ENCODE measurements at places on chromosomes 5 and 9. TPM values are rescaled to one million over a fixed set of nuclear protein-coding genes. Genes with fewer than 3 reads are reported as not detected.

- DNase-seq: no peak
Measured at GRCh38 chr5:139820130-139820529, 24.5 kb downstream of the PSD2 start.

DNA sequence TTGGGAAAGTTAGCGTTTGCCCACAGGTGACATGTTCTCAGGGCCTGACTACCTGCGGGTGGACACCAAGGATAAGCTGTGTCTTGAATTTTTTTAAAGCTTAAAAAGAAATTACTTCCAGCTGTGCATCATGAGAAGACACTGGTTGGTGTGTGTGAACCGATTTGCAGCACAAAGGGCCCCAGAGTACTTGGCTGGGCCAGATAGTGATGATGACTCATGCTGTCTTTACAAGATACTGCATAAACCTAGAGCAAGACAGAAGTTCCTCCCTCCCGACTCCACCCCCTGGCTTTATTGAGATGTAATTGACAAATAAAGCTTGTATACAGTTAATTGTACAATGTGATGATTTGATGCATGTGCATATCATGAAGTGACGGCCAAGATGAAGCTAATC lies 212.8 kb downstream of the NXNL2 start:
- DNase-seq: no peak

GRCh38 chr5:168580227-168580508 lies 1.0 kb upstream of the PANK3 start:
- DNase-seq: no peak

- no peak for DNase-seq
Measured at GRCh38 chr5:110304176-110304575, 422.3 kb downstream of the TMEM232 start.

DNA sequence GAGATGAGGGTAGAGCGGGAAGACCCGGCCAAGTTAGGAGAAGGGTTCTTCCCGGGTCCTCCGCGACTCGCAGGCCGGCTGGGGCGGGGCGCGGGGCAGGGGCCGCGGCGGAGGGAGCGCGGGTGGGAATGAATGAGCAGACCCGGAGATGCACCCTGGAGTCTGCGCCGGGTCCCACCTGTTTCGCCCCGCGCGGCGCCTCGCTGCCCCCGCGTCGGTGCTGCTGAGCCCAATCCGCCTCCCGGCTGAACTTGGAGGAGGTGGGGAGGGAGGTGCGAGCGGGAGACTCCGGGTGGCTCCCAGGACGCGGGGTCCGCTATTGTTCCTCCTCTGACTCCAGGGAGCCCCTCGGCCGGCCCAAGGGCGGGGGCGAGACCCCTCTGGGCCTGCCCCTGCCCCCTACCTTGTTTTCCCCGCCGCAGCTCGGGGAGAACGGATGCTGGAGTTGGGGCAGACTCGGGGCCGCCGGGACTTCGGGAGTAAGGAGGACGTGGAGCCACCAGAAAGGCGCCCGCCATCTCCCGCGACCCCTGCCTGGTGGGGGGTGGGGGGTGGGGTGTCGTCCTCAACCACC lies 659 bp downstream of the RAI14 start:
- peak; percentile 24 for DNase-seq

- no peak for DNase-seq
Measured at GRCh38 chr5:14491015-14491915, 90.3 kb upstream of the OTULINL start.

Gene PTRH1
- 7.3 TPM for polyA plus RNA-seq

Gene KCNT1
- polyA plus RNA-seq: 0.24 TPM

Gene ENTREP1
- polyA plus RNA-seq: 2.9 TPM

Data from renal cortex interstitium (tissue), 15 donors.